ENCODE measurements at places on chromosomes 2 and 18.

- DNase-seq = no peak
These were observed 24.1 kb upstream of the ACVR1 start for GRCh38 chr2:157900203-157900602.

DNA sequence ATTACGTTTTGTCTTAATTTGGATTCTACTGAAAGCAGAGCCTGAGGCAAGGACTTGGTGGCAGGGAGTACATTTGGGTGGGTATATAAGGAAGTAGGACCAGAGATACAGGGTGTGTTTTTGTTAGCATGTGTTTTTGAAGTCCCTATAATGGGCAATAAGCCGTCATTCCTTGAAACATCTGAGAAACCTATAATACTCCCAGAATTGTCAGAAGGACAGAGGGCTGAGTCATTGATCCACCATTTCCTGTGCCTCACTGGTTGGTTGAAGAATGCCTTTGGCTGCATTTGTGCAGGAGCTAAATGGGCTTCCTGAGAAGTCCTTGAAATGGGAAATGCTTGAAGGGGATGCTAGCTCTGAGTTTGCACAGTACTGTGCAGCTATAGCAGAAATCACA, 281.8 kb upstream of the ZEB2 start:
- DNase-seq = no peak

DNA sequence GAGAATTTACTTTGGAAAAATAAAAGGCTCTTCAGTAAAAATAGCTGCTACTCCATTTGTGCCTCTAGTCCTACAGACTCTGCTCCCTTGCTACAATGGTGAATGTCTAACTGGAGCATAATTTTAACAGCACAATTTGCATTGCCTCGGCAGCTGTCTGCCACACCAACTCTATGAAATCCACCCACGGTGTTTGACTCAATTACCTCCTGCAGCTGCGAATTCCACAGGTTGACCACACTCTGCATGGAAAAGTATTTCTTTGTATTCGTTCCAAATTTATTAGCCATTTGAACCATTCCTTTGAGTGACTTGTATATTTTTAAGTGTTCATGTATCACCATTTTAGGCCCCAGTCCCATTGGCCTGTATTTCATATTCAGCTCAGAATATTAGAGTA, 182.1 kb upstream of the CCDC68 start:
- no peak for DNase-seq

GRCh38 chr2:149703281-149703680, 115.7 kb upstream of the MMADHC start:
- no peak for DNase-seq

GRCh38 chr2:177983183-177983788, 89.3 kb downstream of the PDE11A start:
- DNase-seq = peak; percentile 17

GRCh38 chr2:21175895-21176646, 52.3 kb downstream of the TDRD15 start:
- peak; percentile 16 for DNase-seq

GRCh38 chr2:174748948-174749347, 15.3 kb downstream of the CHRNA1 start:
- no peak for DNase-seq

DNA sequence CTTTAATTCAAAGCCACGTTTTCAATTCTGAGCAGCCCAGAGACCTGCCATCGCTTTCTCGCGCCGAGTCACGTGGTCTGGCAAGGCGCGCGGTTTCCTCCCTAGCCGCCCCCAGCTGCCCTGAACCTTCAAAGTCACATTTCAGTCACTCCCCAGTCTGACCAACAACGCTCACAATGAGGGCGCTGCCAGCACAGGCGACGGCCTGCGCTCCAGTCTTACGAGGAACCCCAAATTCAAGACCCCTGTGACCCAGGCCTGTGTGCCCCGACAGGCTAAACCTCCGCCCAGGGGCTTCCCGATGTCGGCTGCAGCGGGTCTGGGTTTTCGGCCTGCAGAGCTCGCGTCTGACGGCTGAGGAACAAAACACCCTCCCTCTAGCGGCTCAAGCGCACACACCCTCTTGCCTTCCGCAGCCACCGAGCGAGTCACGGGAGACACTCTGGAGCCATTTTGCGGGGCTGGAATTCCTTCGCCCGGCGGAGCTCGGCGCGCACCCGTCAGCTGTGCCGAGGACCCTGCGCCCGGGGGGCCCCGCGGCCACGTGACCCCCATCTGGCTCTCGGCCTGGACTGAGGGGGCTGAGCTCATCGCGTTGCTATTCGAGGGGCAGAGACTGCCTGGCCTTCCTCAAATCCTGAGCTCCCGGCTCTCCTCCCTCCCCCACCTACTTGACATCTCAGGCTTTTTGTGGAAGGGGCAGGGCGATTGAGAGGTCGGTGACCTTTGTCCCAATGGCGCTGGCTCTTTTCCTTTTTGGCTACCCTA, 69.9 kb upstream of the ITGB6 start:
- peak; percentile 88 for DNase-seq

DNA sequence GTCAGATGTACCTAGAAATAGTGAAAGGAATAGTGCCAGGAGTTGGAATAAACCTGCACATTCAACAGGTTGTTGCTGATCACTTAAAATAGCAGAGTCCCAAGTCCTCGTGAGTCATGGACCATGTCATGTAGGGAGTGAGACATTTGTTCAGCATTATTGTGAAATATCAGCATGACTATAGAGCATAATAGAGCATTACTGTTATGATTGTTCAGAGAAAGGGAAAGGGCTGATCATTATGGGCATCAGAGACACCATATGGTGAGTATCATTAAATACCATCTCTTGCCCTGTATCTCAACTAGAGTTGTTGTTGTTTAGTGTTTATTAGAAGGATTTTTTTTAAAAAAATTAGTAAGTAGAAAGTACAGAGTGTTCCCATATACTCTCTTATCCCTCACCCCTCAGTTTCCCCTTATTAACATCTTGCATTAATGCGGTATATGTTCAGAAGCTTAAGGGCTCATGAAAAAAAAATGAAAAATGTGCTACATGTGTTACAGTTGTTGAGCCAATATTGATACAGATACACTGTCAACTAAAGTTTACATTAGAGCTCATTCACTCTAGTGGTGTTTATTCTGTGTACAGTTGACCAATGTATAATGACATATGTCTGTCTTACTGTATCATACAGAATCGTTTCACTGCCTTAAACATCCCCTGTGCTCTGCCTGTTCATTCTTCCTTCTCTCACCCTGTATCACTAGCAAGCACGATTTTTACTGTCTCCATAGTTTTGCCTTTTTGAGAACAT, 5.7 kb downstream of the ELAC1 start:
- no peak for DNase-seq

- DNase-seq = no peak
These were observed 105.0 kb downstream of the HIBCH start for GRCh38 chr2:190214426-190215194.

- DNase-seq = peak; percentile 79
These were observed 5.5 kb upstream of the ID2 start for GRCh38 chr2:8676191-8676920.

DNA sequence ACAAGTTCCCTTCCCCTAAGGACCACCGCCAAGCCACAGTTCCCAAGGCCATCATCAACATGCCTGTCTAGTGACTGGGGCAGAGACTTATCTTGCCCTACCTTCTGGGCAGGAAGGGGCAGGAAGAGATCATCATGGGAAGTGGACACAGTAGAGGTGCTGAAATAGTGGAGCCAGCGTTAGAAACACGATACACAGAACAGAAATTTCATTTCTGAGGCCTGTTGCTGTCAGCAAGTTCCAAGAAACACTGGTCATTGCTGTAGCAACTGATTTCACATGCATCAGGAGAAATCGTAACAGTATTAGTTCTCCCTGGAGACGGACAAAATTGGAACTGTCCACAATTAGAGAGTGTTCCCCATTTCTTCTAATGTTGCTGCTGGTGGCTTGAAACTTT, 83.0 kb downstream of the COLEC12 start:
- no peak for DNase-seq

DNA sequence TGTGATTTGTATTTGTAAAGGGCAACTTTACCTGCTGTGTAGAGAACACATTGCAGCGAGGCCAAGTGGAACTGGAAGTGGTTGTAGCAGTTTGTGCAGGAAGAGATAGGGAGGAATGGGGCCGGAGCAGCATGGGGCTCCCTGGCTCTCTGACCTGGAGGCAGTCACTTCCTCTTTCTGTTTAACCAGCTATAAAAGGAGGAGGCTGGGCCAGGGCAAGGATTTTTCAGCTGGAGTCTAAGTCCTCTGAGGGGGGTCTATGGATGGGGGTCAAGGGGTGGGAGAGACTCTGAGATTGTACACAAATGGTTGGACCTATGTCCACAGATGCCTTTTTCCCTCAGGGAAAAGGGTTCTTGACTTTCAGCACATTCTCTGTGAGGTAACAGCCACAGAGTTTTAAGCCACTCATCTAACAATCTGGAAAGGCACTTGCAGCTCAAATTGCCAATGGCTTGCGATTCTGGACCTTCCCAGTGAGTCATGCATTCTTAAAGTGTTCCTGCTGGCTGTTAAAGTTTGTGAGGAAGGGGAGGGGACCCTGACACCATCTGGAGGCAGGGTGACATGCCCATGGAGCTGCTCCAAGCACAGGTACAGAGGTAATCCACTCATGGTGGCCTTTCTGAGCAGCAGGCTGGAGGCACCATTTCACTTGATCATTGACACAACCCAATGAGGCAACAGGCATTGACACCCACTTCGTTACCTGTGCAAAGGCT, 347.0 kb downstream of the CYRIA start:
- no peak for DNase-seq
